ENCODE measurements at places on chromosomes 11 and 22. TPM values are rescaled to one million over a fixed set of nuclear protein-coding genes. Genes with fewer than 3 reads are reported as not detected.

DNA sequence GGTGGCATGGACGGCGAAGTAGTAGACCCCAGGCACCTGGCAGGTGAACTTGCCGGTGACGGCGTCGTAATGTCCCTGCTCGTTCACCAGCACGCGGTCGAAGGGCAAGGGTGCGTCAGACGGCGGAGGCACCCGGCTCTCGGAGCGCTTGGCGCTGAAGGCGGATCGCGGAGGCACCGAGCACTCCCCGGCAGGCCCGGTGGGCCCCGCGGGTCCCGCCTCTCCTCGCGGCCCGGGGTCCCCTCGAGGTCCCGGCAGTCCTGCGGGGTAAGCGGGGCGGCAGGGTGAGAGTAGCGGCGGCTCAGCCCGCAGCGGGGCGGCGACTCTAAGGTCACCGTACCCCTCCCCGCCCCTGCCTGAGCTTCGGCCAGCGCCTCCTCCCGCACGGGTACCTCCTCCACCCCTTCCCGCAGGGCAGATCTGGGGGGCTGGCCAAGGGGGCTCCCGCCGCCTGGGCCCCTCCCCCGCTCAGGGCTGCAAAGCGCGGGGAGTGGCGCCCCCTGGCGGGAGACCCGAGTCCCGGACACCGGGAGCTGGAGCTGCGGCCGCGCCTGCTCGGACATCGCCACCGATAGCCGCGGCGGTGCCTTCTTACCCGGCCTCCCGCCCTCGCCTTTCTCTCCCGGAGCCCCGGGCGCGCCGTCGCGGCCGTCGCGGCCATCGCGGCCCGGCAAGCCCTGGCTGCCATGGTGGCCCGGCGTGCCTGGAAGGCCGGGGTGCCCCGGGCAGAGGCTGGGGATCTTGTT lies 921 bp downstream of the C1QTNF5 start:
- no peak for DNase-seq

DNA sequence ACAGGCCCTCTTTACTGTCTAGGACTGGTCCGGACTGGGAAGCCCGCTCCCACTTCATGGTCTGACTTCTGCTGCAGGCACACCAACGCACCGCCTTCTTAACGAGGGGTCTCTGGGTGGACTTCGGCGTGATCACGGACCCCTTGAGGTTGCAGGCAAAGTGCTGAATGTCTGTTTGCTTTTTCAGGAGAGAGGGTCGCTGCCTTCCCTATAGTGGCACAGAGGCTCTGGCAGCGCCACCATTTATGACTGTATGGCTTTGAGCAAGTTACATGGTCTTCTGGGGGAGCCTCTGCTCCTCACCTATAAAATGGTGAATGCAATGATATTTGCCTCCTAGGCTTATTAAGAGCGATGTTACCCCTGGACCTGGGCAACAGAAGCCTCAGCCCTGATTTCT lies 1.4 kb upstream of the SCN4B start:
- DNase-seq, result no peak

SEC14L2 gene
- 4.8 TPM for total RNA-seq

DNA sequence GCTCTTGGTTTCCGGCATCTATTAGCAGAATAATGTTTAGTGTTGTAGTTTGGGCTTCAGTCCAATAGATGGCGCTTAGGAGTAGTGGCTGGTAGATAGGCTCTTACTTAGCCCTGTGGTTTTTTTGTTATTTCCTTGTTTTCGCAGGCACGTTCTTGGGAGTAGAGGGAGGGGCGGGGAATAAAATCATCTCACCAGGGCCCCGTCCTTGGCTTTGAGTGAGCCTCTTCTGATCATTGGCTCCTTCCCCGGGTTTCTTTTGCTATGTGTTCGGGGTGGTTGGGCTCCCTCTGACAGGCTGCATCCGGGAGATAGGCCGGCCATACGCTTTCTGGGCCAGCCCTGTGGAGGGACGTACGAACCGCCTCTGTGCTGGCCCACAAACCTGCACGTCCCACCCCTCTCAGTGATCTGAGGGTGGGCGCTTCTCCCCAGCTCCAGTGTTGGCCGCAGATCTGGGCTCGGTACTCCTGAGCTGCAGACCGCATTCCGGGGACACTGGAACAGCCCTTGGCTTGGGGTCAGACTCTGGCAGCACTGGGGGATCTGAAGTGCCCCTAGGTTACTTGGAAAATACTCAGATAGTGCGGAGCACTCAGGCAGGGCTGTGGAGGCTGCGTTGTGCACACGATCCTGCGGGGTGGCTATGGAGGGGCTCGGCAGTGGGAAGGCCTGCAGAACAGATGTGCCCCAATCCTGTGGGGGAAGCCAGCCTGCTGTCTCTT lies 217.0 kb downstream of the DYNC2H1 start:
- DNase-seq, result peak; percentile 49

OOSP4B gene
- total RNA-seq, result not detected

Measured in activated CD8-positive, alpha-beta memory T cell treated with anti-CD3 and anti-CD28 coated beads, Interleukin-2, amount 10 ng/mL, durations not matched to agents 7 days and 5 days (primary cell).